ENCODE measurements at places on chromosomes 3 and 15.

GRCh38 chr3:157199841-157200240 is 39.9 kb upstream of the CCNL1 start:
- no peak for DNase-seq

- no peak for DNase-seq
Measured at GRCh38 chr3:10777627-10778026, 38.4 kb upstream of the SLC6A11 start.

GRCh38 chr3:112773864-112774263 is 72.8 kb downstream of the CD200R1L start:
- DNase-seq: peak; percentile 55

- DNase-seq: peak; percentile 8
Measured at GRCh38 chr15:98651036-98651481, 2.7 kb downstream of the IGF1R start.

DNA sequence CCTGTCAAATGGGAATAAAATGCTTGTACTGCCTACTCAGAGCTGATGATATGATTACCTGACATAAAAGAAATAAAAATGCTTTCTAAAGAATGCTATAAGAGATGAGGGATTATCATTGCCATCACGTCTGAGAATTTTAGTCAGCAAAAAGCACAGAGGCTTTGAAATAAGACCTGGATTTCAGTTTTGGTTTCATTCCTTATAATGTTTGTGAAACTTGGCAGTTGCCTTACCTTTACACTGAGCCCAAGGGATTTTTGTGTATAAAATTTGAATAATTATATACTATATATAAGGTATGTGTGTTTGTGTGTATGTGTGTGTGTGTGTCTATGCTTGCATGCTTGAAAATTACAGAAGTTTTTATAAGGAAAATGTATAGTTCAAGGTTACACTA is 634.8 kb upstream of the BCHE start:
- no peak for DNase-seq

DNA sequence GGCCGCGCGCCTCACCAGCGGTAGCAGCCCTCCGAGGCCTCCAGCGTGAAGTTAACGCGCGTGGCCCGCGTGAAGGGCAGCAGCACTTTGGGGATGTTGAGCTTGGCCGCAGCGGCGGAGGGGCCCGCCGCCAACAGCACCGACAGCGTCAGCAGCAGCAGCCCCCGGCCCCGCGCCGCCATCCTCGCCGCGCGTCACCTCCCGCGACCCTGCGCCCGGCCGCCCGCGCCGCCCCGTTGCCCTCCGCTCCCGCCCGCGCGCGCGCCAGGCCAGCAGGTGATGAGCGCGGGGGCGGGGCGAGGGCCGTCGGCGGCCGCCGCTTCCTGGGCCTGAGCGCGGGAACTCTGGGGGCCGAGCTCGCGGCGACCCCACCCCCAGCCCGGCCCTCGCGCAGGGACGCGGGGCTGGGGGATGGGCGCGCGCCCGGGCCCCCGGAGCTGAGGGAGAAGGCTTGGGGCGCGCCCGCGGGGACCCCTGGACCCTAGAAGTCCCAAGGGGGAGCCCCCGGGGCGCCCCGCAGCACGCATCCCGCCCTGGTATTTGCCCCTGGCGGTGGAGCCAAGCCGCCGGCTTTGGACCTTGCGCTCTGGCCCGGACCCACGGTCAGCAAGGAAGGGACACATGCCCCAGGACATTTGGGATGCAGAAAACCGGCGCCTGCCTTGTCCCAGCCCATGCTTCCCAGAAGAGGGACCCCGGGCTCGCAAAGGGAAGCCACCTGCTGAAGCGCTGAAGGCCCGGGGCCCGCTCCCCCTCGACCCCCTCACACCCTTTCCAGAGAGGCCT is at the start of gene NUP210:
Gene NUP210, minus strand, starts transcription at position 278 of the 786 bp plus-strand sequence. Its CDS starts 96 bp downstream, at position 182.
- DNase-seq: peak; percentile 87

DNA sequence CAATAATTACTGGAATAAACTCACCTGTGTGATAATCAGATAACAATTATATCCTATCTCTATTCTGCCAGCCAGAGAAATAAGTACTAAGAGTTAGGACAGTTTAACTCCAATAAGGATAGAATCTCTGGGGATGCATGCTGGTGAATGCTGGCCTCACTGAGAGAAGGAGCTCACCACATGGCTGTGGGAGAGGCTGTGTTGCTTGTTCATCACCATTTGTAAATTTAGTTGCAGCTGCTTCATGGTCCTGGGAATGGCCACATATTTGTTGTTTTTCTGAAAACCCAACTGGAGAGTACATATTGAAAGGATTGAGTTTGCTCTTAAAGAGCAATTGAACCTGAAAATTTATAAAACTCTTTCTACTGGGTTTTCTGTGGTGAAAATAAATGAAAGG is 207.3 kb downstream of the NECTIN3 start:
- no peak for DNase-seq

GRCh38 chr3:150371741-150372254 is 36.3 kb upstream of the TSC22D2 start:
- no peak for DNase-seq

DNA sequence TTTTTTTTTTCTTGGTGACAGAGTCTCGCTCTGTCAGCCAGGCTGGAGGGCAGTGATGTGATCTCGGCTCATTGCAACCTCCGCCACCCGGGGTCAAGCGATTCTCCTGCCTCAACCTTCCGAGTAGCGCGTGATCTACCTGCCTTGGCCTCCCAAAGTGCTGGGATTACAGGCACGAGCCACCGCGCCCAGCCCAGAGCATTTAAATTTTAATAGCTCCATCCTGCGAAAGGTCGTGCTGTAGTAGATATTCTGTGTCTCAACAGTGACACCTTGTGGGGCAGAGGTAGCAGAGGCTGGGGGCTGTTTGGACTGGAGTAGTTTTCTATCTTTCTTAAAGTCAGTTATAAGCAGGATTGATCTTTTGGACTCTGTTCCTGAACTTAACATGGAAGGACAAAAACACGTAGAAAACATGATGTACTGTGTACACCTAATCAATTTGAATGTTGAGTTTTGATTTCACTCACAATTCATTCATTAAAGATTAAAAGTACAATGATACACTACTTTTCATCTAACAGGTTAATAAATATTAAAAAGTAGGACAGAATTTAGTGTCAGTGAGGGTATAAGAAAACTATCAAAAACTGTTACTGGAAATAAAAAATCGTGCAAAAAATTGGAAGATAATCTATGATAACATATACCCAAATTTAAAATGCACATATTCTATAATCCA is 11.0 kb upstream of the PDCD6IP start:
- DNase-seq: peak; percentile 83

DNA sequence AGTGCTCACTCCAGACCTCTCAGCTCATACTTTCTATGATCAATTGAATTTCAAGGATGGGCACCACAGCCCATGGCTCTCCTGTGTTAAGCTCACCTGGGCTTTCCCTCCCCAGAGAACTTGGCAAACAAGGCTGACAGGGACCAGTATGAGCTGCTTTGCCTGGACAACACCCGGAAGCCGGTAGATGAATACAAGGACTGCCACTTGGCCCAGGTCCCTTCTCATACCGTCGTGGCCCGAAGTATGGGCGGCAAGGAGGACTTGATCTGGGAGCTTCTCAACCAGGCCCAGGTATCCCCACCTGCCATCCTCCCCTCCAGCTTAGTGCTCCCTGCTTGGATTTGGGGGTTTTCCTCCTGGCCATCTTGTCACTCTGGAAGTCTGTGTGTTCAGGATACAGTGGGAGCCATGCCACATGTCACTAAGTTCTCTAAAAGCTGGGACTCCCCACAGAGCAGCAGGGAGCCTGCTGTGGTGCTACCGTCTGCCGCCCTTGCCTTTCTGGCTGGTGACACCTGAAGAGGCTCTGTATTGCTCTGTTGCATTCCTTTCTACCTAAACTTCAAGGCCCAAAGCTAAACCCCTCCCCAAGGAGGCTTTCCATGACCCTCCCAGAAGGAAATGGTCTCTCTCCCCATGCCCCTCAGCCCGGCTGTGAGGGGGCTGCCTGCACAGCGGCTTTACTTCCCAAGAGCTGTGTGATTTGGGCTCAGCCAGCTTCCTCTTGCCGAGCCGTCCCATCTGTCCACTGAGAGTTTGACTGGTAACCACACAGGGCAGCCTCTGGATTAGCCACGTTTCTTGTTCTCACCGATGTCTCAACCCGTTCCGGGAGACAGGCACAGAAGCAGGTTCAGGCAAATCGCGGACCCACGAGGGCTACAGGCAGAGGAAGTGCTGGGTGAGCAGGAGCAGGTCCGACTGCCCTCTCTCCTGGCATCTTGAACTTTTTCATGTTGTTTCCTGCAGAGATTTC is 10.8 kb downstream of the TF start:
- no peak for DNase-seq

GRCh38 chr15:30984542-30984941 is 6.9 kb downstream of the MTMR10 start:
- no peak for DNase-seq

- DNase-seq: no peak
Measured at GRCh38 chr15:50192164-50192563, 10.2 kb downstream of the SLC27A2 start.

- DNase-seq: no peak
Measured at GRCh38 chr3:83065851-83066460, 1304.5 kb upstream of the GBE1 start.

DNA sequence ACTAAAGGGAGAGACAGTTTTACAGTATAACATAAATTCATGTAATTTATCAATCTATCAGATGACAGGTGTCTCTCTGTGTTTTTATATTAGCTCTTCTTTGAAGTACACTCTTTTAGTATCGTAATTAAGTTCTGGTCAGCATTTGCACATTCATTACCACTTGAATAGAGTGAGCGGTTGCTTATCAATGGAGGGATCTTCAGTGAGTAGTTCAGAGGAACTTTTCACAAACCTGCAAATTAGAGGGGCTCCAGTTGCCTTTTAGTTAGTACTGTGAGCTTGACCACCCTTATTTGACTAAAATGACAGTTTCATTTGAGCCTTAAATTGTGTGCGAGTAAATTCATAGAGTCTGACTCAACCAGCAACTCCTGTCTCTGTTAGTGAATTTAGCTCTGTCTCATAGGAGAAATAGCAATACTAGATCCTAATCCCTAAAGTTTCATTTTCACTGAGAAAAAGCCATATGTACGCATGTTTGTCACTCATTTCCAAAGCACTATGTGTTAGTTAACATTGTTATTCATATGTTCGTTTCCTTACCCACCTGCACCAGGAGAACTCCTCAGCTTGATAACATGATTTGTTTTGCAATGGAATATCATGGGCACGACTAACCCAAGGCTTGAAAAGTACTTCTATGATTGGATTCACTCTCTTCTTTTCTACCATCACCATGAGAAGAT is 57.5 kb upstream of the ZBED2 start:
- DNase-seq: no peak

DNA sequence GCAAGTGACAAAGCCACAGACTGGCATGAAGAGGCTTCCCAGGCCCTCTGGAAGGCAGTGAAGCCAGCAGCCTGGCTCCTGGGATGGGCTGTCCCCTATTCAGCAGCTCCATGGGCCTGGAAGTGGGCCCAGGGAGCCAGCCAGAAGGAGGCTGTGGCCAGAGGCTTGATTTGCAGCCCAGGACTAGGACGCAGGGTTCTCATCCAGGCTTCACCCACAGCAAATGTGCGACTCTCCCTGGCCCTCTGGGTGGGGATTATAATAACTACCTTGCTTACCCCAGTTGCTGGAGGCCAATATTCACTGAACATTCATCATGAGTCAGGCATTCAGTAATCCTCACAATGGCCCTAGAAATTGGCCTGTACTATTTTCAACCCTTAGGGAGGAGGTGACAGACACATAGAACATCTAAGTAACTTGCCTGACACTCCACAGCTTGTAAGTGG is 24.6 kb upstream of the SRP14 start:
- DNase-seq: no peak

DNA sequence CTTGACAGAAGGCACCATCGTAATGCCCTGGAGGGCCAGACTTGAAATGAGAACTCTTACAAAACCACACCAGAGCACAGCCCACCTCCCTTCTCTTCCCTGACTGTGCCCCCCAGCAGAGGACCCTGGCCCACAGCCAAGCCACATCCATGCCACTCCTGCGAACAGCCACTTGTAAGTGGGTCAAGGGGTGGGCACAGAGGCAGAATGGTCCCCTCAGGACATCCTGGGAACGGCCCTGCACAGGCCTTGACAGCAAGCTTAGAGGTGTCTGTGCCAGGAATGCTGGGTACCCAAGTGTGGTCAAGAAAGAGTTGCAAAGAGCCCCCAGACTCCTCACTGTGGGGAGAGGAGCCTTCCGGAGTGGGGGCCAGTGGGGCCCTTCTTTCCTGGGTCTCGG is 33.3 kb downstream of the HCN4 start:
- no peak for DNase-seq

DNA sequence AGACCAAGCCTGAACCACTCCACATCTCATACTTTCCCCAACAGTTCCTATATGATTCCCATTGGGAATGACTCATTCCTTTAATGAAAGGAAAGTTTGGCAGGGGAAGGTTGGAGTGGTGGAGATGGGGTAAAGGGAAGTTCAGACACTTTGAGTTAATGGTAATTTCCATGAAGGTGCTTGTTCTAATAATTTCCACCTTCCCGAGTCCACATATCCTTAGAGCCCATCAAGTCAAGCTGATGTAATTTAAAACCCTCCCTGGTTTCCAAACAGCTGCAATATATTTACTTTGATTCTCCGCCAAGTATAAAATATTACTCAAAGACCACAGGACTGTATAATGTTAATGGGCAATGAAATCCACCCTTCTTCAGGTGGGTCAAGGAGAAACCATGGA is 95.0 kb upstream of the GALNT15 start:
- no peak for DNase-seq

GRCh38 chr3:67846166-67846565 is 191.8 kb upstream of the SUCLG2 start:
- no peak for DNase-seq

DNA sequence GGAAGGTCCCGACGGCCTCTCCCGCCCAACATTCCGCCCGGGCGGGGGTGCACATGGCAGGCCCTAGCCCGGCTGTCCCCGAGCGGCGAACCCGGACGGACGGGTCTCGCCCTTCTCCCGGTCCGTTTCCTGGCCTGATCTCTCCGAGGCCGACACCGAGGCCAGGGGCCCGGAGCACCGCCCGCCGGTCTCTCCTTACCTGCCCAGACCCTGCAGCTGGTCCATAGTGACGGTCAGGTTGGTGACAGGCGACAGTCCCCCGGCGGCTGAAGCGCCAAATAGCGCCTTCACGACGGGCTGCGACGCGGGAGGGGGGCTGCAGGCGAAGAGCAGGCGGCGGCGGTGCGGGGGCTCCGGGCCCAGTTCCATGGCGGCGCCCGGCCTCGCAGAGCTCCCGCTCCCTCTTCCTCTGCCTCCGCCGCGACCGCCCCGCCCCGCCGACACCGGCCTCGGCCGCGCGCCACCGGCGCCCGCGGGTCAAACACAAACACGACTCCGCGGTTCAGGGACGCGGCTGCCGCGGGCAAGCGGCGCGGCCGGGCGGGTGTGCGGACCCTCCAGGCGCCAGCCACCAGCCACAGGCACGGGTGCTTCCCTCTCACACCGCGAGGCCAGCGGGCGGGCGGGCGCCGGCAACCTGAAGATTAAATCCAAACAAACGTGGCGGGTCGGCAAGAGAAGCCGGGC is 495 bp downstream of the CDC25A start:
- DNase-seq: no peak

Measured in GM12865 (cell line).